ENCODE measurements at places on chromosomes 2 and 18.

DNA sequence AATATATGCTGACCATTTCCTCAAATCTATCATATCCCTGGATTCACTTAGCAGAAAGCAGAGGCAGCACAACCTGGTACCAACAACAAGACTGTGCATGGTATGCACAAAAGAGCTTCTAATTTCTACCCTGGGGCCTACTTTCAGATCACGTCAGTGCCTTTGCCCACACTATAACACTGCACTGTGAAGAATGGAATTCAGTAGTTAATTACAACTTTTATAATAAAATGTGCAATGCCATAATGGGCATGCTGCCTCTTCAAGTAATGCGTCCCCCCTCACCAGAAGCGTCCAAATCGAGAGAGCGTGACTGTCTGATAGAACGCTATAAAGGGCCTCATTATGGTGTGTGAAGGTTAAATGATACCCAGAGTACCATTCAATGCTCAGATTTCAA lies 328.1 kb upstream of the PKDCC start:
- no peak for DNase-seq

DNA sequence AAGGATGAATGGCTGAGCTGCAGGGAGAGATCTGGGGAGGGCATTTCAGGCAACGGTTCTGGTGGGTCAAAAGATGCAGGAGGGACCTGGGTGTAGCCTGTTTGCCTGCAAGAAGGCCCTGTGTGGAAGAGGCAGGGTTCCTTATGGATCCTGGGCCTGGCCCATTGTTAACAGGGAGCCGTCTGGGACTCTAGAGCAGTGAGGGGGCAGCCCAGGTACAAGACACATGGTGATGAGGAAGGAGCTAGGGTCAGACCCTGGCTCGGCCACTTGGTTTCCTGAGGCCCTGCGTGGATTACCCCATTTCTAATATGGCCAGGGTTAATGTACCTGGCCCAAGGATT lies 124.9 kb downstream of the GLI2 start:
- no peak for DNase-seq

- DNase-seq, result no peak
Measured at GRCh38 chr18:63492851-63493250, 16.1 kb downstream of the SERPINB5 start.

DNA sequence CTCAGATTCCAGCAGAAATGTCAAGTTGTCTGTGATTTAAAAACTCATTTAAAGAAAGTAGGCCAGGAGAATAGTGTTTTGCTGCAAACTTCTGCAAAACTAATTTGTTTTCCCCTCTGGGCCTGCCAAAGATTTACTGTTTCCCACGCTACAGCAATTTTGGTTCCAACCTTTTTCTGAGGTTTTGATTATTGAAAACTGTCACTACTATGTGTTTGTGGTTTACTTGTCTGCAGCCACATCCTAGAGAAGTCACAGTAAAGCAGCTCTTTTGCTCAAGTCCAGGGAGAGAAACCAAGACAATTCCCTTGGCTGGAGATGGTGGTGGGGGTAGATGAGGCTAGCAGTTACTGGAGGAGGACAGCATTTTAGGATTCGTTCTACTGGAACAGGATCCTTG lies 12.8 kb downstream of the IL1R2 start:
- no peak for DNase-seq

DNA sequence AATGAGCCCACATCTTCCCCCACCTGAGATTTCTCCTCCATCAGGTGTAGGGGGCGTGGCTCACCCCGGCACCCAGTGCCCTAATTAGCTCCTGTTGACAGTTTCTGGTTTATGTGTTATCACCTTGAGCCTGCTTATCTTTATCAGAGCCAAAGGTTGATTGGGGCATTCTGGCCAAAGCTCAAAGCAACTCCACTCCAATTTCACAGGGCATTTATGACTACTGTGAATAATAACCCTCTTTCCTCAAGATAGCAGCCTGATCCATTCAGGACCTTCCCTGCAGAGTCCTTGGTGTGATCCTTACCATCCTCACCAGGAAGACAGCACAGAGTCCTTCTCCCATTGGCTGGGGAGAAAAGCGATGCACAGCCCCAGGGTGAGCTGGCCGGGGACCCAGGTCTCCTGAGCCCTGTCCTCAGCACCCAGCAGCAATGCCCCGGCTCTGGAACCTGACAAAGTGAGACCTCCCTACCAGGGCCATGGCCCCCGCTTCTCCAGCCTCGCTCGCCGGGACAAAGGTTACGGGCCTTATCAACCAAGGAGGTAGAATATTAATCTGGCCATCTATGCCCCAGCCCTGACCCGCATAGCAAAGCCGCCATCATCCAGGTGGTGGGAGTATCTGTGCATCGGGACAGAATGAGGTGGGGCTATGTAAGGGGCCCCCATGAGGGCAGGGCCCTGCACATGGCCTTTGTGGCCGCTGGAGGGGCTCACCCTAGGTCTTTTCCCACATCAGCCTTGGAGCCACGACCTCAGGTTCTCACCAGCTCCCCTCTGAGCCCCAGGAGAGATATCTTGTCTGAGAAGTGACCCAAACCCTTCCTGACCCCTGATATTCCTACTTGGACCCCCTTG lies 64.5 kb downstream of the ZFP36L2 start:
- DNase-seq, result no peak

GRCh38 chr18:32056613-32057358 lies 34.9 kb upstream of the RNF138 start:
- DNase-seq, result no peak

- DNase-seq, result no peak
Measured at GRCh38 chr2:9405636-9406035, 17.7 kb downstream of the ITGB1BP1 start.

DNA sequence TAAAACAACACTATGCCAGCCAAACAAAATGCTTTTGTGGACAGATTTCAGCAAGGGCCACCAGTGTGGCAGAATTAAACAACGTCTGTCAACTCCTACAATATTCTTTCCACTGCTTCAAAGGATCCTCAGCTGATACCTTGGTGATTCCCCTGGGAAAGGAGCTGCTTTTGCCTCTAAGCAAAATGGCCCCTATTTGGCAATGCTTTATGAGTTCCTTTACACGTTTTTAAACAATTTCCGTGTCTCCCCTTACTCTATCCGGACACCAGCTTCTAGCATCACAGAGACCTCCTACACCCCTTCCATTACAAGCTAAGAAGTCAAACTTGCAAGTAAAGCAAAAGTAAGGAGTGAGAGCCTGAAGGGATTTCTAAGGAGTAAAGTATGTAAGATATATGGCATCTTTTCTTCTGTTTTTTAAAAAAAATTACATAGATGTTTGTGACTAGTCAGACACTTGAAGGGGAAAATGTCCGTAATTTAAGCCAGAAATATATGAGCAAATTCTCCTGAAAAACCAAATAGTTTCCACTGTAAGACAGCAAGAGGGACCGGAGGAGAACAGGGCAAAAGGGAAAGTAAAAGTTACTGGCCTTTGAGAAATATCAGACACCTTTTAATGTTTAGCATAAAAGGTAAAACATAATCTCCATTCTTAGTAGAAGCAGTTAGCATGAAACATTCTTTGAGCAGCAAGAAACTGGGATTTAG lies 1.9 kb downstream of the SOS1 start:
- DNase-seq, result no peak

DNA sequence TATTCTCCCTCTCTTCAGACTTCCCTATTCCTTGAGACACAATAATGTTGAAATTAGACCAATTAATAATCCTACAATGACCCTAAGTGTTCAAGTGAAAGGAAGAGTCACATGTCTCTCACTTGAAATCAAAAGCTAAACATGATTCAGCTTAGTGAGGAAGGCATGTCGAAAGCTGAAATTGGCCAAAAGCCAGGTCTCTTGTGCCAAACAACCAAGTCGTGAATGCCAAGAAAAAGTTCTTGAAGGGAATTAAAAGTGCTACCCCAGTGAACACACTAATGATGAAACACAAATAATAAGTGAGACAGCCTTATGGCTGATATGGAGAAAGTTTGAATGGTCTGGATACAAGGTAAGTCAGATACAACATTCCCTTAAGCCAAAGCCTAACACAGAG lies 115.4 kb downstream of the PXDN start:
- peak; percentile 79 for DNase-seq

- no peak for DNase-seq
Measured at GRCh38 chr18:25141399-25141798, 210.6 kb downstream of the ZNF521 start.

DNA sequence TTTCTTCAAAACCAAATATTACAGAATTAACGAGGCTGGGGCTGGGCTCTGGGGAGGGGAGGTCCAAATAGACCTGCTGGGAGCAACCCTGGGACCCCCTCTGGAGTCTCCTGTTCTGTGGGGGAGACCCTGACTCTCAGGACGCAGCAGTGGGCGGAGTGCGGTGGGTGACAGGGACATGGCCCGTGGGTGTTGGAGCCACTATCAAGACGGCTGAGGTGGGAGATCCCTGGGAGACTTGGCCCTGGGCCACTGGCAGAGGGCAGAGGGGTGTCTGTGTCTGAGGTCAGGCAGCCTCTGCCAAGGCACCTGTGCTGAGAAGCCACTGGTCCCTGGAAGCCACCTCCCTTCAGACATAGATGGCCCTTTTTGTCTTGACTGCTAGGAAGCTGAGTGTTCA lies 79.5 kb upstream of the CTDP1 start:
- DNase-seq, result no peak

GRCh38 chr18:50399582-50399981 lies 24.7 kb downstream of the SKA1 start:
- DNase-seq, result no peak

DNA sequence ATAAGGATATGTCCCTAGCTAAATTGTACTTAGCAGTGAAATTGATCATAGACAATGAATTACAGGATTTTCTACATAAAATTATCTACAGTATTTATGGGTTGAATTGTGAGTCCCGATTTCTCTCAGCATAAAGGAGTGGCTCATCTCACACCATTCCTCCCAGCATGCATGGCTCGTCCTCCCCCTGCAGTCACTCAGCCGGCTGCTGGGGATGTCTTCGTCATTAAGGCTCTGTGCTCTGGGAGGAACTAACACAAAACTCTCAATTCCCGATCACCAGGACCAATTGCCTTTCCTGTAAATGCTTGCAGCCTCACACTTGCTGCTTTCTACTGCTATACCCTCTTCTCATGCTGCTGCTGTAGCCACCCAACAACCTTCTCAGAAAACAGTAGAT lies 75.9 kb downstream of the TXNL1 start:
- no peak for DNase-seq

DNA sequence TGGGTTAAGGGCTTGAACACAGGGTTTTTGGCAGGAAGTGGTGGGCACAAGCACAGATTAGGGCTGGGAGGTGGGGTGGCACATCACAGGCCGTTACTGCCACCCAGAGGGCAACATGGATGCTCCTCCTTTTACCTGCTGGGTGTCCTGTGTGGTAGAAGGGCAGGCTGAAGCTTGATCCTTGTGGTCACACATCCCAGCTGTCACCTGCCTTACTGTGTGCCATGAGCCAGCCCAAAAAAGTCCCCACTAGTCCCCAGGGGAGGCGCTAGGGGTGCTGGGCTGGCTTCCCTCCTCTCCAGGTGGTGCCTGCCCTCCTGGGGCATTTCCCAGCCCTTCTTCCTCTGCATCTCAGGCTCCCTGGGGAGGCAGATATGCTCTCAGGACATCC lies 50.5 kb upstream of the ALPP start:
- no peak for DNase-seq

DNA sequence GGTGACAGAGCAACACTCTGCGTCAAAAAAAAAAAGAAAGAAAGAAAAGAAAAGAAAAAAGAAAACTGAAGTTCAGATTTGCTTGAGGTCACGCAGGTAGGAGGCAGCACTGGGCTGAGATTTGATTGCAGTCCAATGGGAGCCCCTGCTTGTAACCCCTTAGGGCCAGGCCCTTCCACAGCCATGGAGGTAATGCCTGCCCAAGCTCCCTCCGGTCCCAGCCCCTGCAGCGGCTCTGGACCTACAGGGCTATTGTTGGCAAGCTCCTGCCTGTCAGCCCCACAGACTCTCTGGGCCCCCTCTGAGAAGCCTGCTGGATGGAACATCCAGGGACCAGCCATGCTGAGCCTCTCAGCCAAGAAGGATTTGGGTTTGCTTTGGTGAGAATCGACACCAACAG lies 12.2 kb downstream of the ZFP36L2 start:
- no peak for DNase-seq

DNA sequence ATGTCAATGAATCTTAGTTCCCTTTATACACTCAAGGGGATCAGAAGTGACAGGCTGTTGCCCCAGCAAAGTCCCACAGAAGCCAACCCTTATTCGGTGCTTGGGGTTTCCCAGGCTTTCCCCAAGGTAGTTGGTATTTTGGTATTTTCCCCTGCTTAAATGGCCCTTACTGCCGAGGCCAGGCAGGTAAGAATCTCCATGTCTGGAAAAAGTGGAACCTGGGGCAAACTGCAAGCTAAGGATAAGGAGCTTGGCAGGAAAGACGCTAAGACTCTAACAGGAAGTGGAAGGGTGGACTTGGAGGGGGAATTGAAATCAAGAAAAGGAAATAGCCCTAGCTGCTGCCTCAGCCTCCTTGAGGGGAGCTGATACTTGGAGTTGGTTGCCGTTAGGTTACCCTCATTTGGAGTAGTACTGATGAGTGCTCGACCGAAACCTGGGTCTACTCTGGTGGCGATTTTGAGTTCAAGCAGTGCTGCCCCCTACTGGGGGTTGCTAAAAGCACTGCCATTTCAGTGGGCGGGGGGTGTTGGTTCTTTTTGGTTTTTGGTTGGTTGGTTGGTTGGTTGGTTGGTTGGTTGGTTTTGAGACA lies 3.3 kb upstream of the GPBAR1 start:
- no peak for DNase-seq

GRCh38 chr2:173550143-173550542 lies 195.5 kb downstream of the CDCA7 start:
- DNase-seq, result no peak

DNA sequence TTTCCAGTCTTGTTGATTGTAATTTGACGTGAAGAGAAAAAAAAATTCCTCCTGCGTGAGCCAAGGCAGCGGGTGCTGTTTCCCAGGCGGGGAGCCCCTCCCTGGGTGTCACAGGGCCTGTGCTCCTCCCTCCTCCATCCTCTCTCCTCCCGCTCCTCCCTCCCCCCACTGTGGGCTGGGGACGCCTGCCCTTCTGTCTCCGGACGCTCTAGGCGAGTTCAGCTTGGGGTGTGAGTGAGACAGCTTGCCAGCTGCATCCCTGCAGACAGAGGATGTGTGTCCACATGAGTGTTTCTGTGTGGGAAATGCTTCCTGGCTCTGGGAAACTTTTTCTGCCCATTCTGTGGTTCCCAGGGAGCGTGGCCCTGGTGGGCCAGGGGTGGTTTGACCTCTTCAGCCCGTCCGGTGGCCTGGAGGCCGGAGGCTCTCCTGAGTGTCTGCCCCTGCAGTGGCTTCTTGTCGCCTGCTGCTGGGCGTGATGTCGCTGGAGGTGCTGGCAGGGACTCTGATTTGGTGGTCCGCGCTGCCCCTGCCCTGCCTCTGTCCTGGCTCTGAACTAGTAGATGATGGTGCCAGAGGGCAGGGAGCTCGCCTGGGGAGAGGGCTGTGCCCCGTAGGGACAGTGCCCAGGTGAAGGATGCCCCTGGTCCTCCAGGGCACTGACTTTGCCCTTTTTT lies 96.4 kb downstream of the USP40 start:
- no peak for DNase-seq

GRCh38 chr2:241797441-241798080 lies 11.4 kb upstream of the NEU4 start:
- no peak for DNase-seq

- no peak for DNase-seq
Measured at GRCh38 chr2:67625178-67625577, 228.0 kb downstream of the ETAA1 start.

Data from NCI-H446 treated with DMSO at 0.1 percent for 48 hours (cell line).